ENCODE measurements at places on chromosomes 6 and 20.

- DNase-seq: no peak
Observed at GRCh38 chr6:98848539-98849242, 14.3 kb downstream of the POU3F2 start.

DNA sequence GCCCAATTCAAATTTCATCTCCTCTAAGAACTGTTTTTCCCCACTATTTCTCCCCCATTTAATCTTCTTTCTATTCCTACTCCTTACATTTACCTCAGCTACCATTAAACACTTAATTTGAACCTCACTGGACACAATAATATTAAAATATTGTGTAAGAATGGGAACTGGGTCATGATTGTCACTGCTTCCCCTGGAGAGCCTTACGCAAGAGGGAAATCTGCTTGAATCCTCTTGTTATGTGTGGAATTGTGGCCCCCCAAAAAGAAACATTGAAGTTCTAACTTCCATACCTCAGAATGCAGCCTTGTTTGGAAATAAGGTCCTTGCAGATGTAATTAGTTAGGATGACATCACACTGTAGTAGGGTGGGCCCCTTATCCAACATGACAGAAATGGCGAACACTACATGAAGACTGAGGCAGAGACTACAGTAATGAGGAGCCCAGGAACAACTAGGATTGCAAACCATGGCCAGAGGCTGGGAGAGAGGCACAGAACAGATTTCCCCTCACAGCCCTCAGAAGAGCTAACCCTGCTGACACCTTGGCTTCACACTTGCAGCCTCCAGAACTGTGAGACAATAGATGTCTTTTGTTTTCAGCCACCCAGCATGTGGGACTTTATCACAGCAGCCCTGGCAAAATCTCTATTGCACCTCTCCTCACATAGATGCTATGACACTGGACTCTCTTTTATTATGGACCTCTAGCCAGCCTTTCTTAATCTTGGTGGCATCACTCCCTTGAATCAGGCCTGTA, 29.9 kb downstream of the HIVEP2 start:
- DNase-seq: no peak

DNA sequence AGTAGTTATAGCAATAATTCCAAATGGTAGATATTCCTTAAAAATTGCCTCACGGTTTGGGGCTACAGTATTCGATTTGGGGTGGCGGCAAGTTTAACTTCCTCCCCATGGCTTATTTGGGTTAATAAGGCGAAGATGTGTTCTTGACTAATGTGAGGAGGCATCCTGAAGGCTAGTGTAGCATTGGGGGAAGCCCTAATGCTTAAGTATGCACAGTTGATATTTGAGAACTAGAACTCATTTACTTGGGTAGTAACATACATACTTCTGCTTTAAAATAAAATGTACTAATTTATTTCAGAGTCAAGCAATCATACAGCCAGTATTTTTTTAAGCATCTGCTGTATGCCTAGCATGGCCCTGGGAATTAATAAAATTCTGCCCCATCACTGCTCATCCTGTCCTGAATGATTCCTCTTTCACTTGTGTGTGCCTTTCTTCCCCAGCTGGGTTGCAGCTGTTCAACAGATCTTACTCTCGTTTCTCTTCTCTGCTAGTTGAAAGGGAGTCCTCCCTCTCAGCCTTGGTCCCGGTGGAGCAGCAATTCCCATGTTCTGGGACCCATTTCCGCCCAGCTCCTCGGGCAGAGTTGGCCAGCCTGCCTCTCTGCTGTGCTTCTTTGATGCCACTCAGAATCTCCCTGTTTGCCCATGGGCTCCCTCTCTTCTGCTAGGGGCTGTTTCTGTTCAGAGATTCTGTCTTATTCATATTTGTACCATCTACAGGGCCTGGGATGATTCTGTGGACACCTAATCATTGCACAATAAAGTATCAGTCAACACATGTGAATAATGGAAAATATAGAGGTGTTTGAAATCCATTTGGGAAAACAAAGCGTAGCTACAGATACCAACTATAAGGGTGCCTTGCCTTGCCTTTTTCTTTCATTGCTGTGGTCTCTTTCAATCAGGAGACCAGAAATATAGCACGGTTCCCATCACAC, 104.8 kb downstream of the ARID1B start:
- DNase-seq: no peak

- peak; percentile 76 for DNase-seq
Observed at GRCh38 chr6:156557251-156557910, 219.8 kb upstream of the ARID1B start.

DNA sequence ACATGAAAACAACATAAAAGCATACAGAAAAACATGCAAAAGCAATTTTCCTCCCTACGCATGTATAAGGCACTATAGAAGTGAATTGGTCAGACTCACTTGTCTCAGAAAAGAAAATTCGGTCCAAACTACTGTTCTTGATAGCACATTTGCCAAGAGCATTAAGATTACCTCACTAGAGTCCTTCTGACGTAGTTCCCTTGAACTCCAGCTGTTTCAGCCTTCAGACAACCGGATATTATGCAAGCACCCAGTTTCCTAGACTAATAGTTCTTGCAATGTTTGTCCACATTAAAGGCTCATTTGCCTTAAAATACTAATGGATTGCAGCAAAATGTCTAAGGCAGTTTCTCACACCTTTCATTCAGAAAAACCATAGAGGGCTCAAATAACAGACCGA, 2.5 kb upstream of the CASS4 start:
- DNase-seq: no peak

DNA sequence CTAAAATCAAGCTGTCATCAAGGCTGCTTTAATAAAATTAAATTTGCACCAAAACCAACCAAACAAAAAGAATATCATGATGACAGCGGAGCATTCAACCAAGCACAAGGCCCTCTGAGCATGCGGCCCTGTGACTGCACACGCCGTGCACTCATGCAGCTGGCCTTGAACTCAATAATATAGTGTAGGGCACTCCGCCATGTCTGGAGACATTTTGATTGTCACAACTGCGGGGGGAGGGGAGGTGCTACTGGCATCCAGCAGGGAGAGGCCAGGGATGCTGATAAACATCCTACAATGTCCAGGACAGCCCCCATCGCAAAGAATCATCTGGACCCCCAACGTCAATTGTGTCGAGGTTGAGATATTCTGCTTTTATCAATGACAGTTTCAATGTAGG, 9.7 kb downstream of the MOCS3 start:
- no peak for DNase-seq

DNA sequence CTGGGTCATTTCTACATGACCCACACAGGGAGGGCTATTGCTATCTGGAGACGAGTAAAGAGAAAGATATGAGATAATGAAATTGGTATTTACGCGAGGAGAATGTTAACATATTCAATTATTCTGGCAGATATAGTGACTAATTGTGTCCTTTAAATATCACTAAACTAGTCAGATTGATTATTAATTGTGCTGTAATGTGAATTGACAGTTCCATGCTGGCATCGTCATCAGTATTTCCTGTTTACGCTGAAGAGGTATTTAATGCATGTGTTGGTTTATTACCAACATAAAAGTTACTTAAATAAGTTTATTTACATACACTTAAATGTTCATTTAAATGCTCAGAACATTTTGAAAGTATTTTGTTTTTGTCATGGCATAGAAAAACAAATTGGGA, 35.7 kb upstream of the OGFRL1 start:
- no peak for DNase-seq

DNA sequence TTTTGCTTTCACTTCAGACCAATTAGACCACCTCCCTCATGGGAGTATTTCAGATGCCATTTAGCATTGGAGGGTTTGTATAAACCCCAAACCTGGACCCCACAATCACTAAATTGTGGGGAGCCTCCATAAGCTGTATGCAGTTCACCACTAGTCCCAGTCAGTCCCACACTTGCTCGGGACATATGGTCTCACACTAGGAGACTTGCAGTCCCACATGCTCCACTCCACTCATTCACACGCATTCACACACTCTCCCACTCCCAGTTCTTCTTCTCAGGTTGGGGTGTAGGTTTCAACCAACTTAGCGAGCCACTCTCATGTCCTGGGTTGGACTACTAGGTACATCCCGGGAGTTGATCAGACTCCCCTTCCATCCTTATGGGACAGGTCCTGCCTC, 84.5 kb upstream of the GPR6 start:
- DNase-seq: no peak

- DNase-seq: peak; percentile 18
Observed at GRCh38 chr6:94272327-94272726, 853.0 kb upstream of the EPHA7 start.

DNA sequence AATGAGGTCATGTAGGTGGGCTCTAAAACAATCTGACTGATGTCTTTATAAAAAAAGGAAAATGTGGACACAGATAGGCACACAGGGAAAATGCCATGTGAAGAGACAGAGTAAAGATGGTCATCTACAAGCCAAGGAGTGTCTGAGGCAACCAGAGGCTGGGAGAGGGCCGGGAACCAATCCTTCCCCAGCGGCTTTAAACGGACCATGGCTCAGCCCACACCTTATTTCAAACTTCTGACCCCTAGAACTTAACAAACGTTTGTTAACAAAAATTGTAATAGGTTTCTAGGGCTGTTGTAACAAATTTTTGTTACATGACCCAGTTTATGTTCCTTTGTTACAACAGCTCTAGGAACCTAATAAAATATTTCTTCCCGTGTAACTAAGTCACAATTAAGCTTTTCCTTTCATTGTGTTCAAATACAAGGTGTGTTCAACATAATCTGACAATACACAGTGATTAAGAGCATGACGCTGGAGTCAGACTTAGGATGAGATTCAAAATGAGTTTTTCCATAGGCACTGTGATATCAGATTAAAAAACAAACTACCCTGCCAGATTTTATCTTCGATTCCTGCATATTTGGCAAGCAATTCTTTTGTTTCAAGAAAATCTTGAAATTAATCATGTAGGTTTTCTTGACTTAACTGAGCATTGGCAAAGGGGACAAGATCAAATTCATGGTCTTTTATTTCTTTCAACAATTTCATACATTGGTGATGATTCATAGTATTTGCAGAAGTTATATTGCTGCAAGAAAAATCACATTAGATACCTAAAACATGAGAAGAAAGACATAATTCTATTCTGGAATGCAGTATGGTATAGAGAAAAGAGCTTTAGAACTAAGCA, 169.5 kb upstream of the RIPOR2 start:
- no peak for DNase-seq

- peak; percentile 32 for DNase-seq
Observed at GRCh38 chr6:116876635-116877611, at the start of gene RFX6. TSS of gene RFX6 (plus strand) at chr6:116877242. CDS start at chr6:116877276, 34 bp downstream.

GRCh38 chr20:57678340-57678739, 31.5 kb downstream of the PMEPA1 start:
- no peak for DNase-seq

- DNase-seq: no peak
Observed at GRCh38 chr6:43893073-43893472, 123.1 kb downstream of the VEGFA start.

- no peak for DNase-seq
Observed at GRCh38 chr6:54624779-54625178, 221.8 kb upstream of the FAM83B start.

- no peak for DNase-seq
Observed at GRCh38 chr20:16947479-16947878, 199.3 kb downstream of the OTOR start.

- DNase-seq: no peak
Observed at GRCh38 chr20:1874450-1875182, 20.6 kb upstream of the SIRPA start.

GRCh38 chr6:107663308-107663707, 160.8 kb downstream of the SCML4 start:
- no peak for DNase-seq

DNA sequence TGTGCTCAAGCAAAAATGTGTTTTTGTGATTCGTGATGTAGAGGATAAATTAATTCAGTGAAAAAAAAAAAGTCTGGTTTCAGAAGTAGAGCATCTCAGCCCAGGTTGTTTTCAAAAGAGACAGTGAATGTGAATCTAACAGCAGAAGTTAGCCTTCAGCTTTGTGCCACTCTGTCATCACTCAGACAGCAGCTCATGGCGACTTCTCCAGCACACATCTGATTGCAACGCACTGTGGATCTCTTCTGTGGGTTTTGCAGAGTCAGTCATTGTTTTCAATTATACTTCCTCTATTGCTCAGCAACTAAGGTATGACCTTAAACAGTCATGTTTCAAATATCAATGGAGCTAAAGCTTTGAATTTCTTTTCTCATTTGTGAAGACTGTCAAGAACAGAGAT, 335.5 kb upstream of the POU3F2 start:
- no peak for DNase-seq

DNA sequence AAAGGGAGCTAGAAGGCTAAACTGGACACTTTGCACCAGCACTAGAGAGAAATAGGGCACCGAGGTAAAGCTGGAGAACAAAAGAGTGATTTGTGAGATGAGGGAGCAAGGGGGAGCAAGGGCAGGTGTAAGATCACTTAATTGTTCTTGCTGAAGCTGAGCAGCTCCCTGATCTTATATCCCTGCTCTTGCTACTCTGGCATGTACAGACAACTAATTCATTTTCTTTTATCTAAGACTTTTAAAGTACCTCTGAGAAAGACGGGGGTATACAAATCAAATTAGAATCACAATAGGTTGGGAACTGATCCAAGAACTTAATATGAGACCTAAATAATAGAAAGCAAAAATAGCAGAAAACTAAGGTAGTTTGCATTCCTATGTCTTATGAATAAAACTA, 381.7 kb upstream of the POU3F2 start:
- DNase-seq: no peak

DNA sequence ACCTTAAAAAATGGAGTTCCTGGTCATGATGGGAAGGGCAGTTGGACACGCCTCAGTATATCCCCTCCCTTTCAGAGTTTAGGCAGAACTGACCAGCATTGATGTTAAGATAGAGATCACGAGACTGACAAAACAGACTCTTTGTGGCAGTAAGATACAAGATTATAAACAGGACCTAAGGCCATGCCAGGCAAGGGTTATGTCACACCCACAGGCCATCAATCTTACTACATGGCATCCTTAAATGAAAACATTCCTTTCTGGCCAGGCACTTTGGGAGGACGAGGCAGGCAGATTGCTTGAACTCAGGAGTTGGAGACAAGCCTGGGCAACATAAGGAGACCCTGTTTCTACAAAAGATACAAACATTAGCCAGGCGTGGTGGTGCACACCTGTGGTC, 129.3 kb upstream of the MLN start:
- peak; percentile 12 for DNase-seq

All from ELF-1 (cell line).